Sigmoid colon (tissue), 7 donors: ENCODE measurements at places on chromosomes 2 and 18.
A peak's percentile ranks its signal among the peaks of the same experiment; 100 is the strongest.

- DNase-seq, result no peak
Observed at GRCh38 chr2:26471289-26471688, 6.6 kb downstream of the OTOF start.

DNA sequence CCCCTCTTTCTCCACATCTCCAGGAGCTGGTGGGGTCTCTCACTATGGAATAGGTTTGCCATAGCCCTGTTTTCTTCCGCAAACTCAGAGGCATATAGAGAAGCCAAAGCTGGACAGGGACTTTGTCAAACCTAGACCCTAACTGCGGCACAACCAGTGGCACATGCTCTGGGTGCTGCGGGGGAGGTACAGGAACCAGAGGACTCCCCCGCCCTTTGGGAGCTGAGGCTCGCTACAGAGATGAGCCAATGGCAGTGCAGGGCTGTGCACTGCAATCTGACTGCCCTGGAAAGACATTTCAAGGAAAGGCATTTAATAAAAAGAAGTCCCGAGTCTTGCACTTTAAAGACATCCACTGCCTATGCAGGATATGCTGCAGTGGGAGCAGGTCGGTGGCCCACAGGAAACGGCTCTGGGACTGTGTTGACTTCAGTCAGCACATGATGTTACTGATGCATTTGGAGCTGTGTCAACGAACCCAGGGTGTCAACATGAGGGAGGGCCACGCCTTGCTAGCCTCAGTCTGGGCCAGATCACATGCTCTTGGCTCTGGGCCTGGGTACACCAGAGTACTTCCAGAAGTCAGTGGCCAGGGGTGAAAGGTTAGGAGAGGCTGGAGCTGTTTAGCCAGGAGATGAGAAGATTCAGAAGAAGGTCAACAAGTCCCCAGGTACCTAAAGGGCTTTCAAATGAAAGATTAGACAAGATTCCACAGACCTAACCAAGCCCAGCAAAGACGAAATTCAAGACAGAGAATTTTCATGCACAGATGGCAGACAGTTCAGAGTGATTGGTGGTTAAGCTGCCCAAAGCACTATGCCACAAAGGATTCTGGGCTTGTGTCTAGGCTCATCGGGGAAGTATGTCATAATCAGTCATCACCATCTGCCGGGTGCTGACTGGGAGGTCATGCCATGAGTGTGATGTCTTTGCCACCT, 8.2 kb downstream of the SLC35F6 start:
- DNase-seq, result peak; percentile 98

DNA sequence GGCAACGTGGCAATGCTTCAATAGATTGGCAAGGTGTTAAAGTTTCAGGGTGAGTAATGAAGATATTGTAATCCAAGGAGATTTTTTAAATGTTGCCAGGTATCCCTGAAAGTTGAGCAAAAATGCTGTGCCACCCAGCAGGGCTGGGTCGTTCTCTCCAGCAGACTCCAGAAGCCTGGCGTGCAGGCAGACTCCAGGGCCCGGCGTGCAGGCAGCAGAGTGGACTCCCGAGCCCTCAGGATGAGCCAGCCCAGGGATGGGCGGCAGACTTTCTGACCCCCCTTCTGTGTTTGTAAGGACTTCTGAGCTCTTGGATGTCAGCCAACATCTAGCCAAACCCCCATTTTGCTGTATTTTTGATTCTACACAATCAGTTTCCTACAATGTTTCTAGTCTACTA, 289.1 kb downstream of the ZNF516 start:
- no peak for DNase-seq

DNA sequence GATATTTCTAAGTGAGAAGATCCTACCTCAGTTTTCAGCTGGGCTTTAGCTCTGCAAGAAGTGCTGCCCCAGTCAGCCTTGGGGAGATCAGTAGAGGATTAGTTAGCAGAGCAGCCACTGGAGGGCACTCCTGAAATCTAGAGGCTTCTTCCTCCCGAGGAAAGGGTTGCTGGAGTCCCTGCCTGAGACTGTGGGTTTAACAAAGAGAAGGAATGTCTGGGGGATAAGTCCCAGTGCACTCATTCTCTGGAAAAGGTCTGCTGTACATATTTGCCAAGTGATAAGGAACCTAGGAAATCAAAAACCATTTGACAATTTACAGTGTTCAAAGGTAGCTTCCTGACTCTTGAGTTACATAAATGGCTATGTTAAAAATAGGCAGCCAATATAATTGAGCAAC, 207.2 kb downstream of the SLC8A1 start:
- peak; percentile 77 for DNase-seq

DNA sequence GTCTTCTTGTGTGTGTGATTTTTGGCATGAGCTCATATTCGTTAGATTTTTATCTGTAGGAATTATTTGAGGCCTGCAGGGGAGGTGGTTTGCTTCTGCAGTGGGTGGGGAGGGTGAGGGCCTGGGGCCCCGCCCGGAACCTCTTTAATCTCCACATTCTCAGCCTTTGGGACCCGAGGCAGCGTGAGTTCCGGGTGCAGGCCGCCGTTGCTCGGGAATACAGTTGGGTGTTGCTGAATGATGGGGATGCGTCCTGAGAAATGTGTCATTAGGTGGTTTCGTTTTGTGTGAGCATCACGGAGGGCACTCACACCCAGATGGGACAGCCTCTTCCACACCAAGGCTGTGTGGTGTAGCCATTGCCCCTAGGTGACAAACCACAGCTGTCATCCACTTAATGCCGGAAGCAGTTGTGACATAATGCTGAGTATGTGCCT, 13.7 kb upstream of the GAL3ST2 start:
- DNase-seq, result peak; percentile 41

GRCh38 chr18:24080861-24081260, 58.0 kb upstream of the CABYR start:
- DNase-seq, result no peak

- DNase-seq, result no peak
Observed at GRCh38 chr2:88615822-88616221, 11.4 kb downstream of the EIF2AK3 start.
